ENCODE measurements at places on chromosomes 2 and 18.

DNA sequence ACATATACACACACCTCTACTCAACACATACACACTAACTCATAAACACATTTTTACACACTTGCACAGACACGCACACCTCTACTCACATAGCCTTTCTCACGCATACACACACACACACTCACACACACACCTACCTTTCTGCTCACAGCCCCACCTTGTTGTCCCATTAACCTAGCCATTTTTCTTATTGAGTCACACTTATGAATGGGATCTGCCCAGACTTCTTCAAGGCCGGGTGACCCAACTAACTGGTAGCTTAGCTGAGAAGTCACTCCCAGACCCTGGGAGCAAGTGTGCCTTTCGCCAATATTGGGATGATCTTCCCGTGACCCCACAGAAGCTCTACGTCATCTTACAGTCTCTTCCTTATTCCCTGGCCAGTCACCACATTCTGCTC is 192.2 kb downstream of the NCK2 start:
- DNase-seq, result no peak

GRCh38 chr2:241161646-241162281 is 11.5 kb downstream of the PPP1R7 start:
- DNase-seq, result peak; percentile 80

DNA sequence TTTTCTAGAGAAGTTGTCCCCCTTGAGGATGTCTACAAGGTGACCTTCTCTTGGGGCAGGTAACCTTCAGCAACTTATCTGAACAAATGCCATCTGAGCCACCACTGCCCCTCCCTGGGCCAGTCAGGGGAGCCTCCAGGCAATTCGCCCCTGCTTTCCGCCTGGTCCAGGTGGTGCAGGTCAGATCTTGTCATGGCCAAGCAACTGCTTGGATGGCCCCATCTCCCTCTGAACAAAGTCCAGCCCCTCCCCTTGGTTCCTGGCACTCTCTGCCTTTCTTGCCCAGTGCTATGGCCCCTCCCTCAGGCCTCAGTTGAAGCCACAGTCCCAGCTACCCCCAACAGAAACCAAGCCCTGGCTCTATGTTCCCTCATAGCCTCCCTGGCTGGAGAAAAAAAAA is 138.7 kb downstream of the ALPK2 start:
- DNase-seq, result no peak

GRCh38 chr2:188235364-188235763 is 56.3 kb upstream of the GULP1 start:
- DNase-seq, result no peak

DNA sequence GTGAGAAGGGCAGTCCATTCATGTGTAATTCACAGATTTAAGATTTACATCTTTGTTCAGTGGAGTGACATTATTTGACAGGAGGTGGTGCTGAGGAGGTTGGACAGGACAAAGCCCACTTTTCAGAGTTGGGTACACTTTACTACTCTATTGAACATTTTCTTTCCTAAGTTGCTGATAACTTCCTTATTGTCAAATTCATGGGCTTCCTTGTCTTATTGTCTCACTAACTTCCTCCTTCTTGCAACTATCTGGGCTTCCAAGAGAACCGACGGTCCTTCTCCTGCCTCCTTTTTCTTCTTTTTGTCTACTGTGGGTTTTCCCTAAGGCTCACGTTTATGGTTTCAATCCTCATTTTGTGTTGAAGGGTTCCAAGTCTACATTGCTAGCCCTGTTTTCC is 67.7 kb upstream of the DNMT3A start:
- DNase-seq, result no peak

Measured in SJSA1 (cell line).